ENCODE measurements at places on chromosomes 6 and 20.

DNA sequence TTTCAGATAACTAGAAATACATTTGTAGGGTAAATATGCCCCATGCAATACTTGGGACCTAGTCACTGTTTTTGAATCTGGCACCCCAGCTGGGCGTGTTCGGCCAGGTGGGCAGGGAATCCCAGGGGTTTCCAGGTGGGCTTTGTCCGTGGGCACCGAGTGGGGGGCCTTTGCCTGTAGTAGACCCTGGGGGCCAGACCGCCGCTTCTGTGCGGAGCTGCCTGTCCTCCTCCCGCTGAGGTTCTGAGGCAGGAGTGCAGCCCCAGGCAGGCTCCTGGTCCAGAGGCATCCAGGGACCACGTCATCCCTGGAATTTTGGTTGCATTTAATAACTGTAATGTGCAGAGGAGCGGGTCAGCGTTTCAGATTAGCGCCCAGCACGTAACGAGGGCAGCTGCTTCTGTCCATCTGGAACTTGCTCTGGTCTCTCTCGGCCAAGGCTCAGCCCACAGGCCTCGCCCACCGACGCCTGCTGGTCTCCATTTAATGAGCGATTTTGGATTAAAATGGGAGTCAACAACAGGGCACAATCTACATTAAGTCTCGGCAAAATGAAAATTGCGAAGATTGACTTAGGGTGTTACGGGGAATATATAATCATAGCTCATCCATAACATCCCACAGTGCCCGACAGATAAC lies 12.8 kb downstream of the BHLHE23 start:
- no peak for DNase-seq

- no peak for DNase-seq
Measured at GRCh38 chr6:131223416-131223815, 88.1 kb downstream of the AKAP7 start.

DNA sequence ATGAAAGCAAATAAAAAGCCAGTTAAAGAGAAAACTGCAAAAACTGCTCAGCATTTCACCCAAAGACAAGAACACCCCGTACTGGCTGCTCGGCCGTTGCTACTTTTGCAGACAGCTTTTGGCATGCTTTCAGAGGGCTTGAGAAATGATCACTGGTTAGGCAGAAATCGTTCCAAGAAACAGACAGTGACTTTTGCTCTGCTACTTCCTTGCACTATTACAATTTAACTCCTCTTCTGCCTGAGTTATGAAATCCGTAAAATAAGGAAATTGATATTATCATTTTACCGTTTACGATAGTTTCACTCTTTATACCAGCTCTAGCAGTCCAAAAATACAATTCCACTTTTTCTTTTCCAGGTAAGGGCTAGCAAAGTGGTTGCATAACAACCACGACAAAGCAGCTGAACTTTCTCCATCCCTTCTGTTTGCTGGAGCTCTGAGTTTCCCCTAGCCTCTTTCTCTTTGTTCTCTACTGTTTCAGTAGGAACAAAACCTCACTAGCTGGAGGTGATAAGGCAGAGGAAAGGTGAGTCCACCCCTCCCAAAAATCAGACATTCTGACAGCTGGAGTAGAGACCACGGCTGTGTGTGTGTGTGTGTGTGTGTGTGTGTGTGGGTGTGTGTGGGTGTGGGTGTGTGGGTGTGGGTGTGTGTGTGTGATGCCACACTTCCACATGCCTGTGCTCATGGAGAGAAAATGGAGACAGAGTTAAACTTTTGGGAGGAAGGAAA lies 191.8 kb upstream of the RREB1 start:
- DNase-seq = peak; percentile 85

DNA sequence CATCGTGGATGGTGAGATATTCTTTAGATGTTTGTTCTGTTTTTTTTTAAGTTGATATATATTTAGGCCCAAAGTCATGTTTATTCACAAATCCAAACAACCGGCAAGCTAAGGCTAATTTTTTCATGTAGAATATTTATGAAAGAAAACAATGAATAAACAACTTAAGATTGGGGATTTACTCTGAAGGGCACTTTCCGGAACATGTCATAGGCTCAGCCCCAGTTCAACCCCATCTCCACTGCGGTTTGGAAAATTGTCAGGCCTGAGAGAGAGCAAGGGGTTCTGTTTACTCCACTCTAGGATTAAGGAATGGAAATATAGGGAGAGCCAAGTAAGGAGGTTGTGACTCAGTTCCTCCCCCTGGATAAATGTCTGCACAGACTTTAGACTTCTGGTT lies 18.3 kb downstream of the RPS6KA2 start:
- peak; percentile 37 for DNase-seq

DNA sequence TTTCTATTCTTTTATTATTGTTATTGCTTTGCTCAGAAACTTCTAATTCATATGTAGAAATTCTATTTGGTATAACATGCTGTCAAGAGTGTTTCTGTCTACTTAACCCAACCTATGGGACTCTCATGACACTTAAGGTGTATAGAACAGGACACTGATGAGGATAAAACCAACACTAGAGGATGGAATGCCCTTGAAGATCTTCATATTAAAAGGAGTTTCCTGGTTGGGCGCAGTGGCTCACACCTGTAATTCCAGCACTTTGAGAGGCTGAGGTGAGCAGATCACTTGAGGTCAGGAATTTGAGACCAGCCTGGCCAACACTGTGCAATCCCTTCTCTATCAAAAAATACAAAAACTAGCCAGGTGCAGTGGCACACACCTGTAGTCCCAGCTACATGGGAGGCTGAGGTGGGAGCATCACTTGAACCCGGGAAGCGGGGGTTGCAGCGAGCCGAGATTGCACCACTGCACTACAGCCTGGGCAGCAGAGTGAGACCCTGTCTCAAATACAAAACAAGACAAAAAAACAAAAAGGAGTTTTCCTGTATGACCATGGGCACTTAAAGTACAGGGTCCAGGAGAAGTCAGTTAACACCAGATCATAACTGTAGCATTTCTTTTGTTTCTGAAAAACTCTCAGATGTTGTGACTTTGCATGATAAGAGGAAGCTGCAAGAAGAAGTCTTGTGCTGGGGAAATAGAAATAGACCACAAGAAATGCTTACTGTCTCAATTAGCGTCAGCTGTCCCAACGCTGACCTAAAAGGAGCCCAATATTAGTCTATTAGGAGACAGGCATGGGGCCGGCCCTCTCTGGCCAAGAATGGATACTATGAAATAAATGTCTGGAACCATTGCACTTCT lies 38.9 kb upstream of the CD2AP start:
- DNase-seq = no peak

- no peak for DNase-seq
Measured at GRCh38 chr6:88558981-88559380, 392.8 kb upstream of the CNR1 start.

- DNase-seq = peak; percentile 9
Measured at GRCh38 chr6:17385660-17386059, 7.7 kb upstream of the CAP2 start.

GRCh38 chr6:32386040-32386439 lies 14.3 kb upstream of the TSBP1 start:
- no peak for DNase-seq

- peak; percentile 98 for DNase-seq
Measured at GRCh38 chr6:136593748-136594490, 43.7 kb upstream of the MAP7 start.

- DNase-seq = no peak
Measured at GRCh38 chr6:20156824-20157223, 55.4 kb downstream of the MBOAT1 start.

DNA sequence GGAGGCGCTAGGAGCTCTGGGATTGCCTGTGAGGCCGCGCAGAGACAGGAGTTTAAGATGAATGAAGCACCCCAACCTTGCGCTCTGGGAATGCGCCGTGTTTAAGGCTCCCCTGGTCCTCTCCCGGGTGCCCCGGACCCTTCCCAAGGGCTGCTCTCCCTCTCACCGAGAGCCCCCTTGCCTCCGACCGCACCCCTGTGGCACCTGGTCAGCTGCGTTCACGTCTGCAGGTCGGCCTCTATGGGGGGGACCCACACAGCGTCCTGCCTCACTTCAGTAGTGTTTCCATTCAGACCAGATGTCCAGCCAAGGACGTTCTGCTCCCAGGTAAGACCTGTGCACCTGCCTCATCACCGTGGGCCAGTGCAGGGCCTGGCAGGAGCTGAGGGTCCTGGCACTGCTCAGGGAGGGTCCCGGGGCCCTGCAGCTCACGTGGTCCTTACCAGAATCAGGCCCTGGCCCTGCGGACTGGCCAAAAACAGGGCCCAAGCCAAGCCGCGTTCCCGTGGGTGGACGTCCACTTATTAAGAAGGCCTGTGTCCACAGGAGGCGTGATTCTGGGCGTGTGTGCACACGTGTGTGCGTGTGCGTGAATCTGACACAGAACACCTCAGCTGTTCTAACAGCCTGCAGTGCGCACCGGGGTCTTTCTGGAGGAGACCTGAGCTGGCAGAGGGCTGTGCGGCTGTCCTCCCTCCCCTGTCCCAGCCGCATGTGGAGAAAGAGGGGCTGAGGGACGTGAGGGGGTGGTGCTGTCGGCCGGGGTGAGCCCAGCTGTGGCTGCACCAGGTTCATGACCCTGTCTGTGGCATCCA lies 79.9 kb upstream of the BHLHE23 start:
- DNase-seq = no peak

DNA sequence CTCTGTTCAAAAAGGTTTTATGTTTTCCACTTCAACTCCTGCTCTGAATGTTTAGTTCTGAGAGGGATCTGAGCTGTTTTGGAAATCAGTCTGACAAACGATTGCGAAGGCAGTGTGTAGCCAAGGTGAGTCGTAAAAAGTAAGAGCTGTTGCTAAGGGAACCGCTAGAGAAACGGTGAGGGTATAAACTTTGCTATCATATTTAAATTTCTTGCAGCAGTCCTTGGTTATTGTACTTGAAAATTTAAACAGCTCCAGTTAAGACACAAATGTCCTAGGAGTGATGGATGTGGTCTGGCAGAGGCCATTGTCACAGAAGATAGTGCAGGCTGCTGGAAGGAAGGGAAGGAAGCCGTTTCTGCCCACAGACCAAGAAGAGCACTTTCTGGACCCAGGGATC lies 64.9 kb upstream of the CITED2 start:
- peak; percentile 34 for DNase-seq

GRCh38 chr6:88722686-88723085 lies 240.7 kb downstream of the RNGTT start:
- DNase-seq = no peak

DNA sequence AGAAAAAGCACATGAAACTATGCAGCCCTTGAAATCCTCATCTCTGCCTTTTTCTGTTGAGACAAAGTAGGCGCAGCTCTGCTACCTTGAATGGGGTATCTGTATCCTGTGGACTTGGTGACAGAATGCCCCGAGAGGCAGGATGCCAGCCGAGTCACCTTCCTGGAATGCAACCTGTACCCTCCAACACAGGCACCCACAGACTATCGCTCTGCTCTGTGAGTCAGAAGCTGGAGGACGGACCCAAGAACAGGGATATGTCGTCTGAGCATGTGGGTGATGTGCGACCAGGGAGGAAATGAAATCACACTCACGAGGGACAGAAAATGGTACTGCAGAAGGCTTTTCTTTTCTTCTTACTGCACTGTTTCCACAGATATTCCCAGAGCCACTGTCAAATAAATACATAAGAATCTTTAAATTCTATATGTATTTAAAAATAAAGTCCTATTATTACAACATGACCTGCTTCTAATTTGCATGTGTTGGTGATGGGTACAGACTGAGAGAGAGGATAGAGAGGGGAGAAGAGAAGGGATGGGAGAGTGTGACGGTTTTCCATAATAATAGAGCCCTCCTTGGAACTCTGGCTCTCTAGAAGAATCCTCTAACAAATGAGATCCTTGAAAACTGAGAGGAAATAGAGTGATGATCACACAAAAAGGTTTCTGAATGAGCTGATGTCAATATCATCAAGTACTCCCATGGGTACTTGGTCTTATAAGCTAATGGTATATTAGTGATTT lies 308.1 kb downstream of the FOXC1 start:
- DNase-seq = peak; percentile 85

- no peak for DNase-seq
Measured at GRCh38 chr20:18377896-18378481, 88.8 kb downstream of the DZANK1 start.

DNA sequence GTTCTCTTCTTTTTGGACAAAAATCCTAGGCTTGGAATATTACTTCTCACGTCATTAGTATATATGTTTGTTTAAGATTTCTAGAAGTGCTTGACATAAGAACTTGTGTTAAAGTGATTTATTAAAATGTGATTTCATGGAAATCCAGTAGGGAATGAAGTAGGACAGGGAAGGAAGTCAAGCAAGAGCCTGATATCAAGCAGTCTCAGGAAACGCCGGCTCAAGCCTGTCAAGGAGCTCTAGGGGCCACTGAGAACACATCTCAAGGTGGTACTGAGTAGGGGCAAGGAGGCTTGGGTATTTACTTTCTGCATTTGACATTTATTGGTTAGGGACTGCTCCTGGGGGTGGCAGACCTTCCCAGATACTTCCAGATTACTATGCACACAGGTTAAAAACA lies 920.9 kb upstream of the GJE1 start:
- DNase-seq = no peak

GRCh38 chr6:137868721-137869548 lies 1.9 kb downstream of the TNFAIP3 start:
- DNase-seq = no peak

DNA sequence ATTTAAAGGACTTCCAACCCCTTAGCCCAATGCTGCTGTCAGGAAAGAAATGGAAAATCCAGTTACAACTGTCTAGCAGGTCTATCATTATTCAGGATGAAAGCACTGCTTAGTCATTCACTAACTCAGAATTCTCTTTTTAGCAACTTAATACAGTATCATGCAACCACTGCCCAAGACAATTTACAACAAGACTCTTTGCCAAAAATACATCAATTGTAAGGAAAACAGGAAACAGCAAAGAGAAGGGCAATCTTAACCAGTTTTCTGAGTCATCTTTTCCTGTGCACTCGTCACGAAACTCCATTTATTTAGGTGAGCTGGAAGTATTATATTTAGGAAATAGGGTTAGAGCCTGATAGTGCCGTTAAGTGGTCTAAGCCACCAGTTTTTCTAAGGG lies 1197.7 kb upstream of the CITED2 start:
- peak; percentile 94 for DNase-seq

GRCh38 chr6:144013486-144013909 lies 5.4 kb upstream of the PLAGL1 start:
- DNase-seq = peak; percentile 83

DNA sequence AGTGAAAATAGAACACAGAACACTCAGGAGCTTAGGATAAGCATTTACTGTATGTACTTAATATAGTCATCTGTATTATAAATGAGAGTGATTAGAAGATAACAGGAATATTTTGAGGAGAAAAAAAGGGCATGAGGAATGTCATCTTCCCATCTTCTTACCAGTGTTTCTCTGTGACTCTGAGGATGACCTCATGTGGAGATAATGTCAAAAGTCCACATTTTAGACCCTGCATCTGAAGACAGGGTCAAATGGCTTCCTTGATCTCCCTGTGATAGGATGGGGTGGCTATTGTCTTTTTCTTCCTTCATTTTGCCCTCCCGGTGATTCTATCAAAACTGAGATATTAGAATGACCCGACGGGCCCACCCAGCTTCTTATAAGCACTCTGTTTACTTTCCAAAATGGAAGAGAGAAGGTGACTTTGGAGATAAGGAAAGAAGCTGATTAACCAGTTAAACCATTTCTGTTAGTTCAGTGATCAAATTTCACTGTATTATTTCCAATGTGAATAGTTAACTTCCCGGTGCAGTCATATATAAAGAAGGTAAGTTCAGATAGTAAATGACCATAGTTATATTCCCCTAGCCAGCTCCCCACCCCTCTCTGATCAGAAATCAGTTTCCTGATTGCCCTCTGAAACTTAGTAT lies 115.7 kb upstream of the SALL4 start:
- DNase-seq = no peak

Data from fibroblast of mammary gland (primary cell).